ENCODE measurements at places on chromosomes 1 and 21. TPM values are rescaled to one million over a fixed set of nuclear protein-coding genes. Genes with fewer than 3 reads are reported as not detected.
A peak's percentile ranks its signal among the peaks of the same experiment; 100 is the strongest.

DNA sequence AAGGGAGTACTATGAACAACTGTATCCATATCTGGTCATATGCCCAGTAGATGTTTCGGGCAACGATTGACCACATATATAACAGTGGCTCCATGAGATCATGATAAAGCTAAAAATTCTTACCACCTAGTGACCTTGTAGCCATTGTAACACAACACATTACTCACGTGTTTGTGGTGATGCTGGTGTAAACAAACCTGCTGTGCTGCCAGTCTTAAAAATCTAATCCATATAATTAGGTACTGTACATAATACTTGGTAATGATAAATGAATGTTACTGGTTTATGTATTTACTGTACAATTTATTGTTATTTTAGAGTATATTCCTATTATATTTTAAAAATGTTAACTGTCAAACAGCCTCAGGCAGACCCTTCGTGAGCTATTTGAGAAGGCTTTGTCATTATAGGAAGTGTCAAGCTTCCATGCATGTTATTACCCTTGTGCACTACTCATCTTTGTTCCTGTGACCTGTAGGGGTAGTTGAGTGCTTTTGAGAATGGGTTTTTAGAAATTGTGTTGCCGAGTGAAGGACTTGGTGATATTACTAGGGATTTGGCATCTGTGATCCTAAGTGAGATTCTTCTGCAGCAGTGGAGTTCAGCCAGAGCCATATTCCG lies 23.6 kb downstream of the DIP2A start:
- no peak overlapping the region for H3K27ac ChIP-seq
- no peak for DNase-seq
- H3K4me3 ChIP-seq: no peak overlapping the region

DNA sequence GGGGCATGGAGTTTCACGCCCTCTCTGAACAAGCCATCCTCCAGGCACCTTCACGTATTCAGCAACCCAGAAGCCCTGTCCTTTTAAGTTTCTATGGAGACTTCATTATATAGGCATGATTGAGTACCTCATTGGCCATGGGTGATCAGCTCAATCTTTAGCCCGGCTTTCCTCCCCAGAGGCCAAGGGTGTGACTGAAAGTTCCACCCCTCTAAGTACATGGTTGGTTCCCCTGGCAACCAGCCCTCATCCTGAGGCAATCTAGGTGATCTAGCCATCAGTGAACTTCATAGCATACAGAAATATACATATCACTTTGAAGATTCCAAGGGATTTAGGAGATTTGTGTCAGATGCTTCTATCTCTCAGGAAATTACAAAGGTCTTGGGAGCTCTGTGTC lies 21.3 kb upstream of the DHX9 start:
- no peak overlapping the region for H3K27ac ChIP-seq
- no peak overlapping the region for H3K4me3 ChIP-seq
- no peaks in the 10 kb centered on the region for H3K27me3 ChIP-seq
- peaks cover 22% of the 10 kb centered on the region for H3K36me3 ChIP-seq
- DNase-seq: no peak
- no peaks in the 10 kb centered on the region for H3K4me1 ChIP-seq

DNA sequence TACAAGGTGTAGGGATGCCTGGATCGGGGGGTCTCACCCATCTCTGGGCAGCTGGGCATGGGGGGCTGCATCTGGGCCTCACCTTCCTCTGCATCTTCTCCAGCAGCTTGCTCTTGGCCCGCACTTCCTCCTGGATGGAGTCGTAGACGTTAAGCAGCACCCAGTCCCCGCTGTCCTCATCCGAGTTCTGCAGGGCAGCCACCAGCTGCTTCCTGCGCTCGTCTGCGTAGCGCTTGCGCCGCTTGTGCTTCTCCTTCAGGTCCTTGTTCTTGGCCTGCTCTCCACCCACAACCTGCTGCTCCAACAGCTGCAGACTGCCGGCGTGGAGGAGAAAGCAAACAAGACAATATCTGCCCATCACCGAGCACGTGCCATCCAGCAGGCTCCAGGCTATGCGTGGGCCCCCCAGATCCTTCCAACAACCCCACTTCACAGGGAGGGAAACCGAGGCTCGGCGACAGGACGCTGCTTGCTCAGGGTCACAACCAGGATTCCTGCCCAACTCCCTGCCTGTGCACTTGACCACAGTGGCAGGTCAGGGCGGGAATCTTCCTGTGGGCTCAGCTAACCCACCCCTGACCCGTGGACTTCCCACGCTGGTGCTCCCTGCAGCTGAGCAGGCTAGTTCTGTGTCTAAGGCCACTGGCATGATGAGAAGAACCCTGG lies 21.5 kb upstream of the DDOST start:
- DNase-seq: no peak
- no peaks in the 10 kb centered on the region for H3K36me3 ChIP-seq
- H3K4me1 ChIP-seq: no peaks in the 10 kb centered on the region

DNA sequence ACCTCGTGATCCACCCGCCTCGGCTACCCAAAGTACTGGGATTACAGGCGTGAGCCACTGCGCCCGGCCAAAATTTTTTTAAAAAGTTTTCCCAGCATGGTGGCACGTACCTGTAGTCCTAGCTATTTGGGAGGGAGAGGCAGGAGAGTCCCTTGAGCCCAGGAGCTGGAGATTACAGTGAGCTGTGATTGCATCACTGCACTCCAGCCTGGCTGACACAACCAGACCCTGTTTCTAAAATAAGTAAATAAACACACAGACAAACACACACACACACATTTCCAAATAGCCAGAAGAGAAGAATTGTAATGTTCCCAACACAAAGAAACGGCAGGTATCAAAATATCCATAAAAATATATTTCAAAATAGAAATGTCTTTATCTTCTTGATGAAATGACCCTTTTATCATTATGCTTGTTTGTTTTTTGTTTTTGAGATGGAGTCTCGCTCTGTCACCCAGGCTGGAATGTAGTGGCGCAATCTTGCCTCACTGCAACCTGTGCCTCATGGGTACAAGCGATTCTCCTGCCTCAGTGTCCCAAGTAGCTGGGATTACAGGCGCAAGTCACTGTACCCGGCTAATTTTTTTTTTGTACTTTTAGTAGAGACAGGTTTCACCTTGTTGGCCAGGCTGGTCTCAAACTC lies 9.3 kb downstream of the HES2 start:
- no peak for DNase-seq
- H3K27me3 ChIP-seq: peaks cover 50% of the 10 kb centered on the region
- no peak overlapping the region for H3K27ac ChIP-seq
- no peaks in the 10 kb centered on the region for H3K36me3 ChIP-seq
- H3K4me3 ChIP-seq: no peak overlapping the region

DNA sequence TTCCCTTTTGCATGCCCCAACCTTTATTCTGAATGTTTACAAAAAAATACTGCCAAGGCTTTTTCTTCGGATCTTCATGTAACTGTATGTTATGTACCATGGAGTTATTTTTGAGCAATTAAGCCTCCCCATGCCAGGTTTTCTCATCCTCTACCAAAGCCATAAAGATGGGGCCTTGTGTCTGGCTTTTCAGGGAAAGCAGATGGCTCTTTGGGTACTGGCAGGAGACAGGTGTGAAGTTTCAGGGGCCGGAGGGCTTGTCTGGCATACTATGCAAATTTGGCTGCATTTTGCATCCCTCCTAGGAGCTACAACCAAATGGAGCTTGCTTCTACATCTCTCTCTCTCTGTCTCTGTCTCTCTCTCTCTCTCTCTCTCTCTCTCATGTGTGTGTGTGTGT lies 28.1 kb upstream of the PLXNA2 start:
- no peaks in the 10 kb centered on the region for H3K36me3 ChIP-seq
- H3K27ac ChIP-seq: no peak overlapping the region
- no peaks in the 10 kb centered on the region for H3K4me1 ChIP-seq
- no peak overlapping the region for H3K4me3 ChIP-seq
- H3K27me3 ChIP-seq: peaks cover 84% of the 10 kb centered on the region

DNA sequence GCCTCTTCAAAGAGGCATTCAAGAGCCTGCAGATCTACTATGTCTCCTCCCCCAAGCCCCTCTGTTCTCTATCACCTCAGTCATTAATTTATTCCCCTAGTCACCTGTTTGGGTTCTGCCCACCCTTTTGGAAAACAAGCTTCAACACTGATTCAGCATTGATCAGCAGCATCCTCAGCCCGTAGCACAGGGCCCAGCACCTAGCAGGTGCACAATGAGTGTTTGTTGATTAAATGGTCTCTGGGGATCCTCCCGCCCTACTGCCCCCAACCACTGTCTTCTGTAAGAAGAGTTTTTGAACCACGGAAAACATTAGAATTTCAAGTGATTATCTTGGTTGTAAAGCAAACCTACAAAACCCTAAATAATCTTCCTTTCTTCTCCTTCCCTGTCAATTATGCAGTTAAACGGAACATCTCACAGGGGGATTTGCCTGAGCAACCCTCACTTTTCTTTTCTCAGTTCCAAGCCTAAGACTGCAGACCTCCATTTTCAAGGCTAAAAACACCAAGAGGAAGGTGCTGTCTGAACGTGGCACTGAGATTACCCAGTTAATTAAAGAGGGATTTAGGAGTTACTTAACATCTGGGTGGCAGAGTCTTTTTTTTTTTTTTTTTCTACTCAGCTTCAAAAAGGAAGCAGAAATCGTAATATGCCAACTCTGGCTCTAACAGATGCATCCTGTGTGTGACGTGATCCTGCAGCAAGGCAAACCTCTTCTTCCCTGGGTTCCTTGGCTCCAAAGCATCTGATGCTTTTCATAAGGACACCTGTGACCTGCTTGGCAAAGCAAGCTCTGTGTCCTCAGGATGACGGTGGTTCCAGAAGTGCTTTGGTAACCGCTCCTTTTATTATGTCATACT lies 163.0 kb downstream of the KAZN start:
- H3K36me3 ChIP-seq: no peaks in the 10 kb centered on the region
- H3K27ac ChIP-seq: no peak overlapping the region
- peaks cover 23% of the 10 kb centered on the region for H3K27me3 ChIP-seq
- no peak for DNase-seq
- H3K4me1 ChIP-seq: no peaks in the 10 kb centered on the region
- no peak overlapping the region for H3K4me3 ChIP-seq

DNA sequence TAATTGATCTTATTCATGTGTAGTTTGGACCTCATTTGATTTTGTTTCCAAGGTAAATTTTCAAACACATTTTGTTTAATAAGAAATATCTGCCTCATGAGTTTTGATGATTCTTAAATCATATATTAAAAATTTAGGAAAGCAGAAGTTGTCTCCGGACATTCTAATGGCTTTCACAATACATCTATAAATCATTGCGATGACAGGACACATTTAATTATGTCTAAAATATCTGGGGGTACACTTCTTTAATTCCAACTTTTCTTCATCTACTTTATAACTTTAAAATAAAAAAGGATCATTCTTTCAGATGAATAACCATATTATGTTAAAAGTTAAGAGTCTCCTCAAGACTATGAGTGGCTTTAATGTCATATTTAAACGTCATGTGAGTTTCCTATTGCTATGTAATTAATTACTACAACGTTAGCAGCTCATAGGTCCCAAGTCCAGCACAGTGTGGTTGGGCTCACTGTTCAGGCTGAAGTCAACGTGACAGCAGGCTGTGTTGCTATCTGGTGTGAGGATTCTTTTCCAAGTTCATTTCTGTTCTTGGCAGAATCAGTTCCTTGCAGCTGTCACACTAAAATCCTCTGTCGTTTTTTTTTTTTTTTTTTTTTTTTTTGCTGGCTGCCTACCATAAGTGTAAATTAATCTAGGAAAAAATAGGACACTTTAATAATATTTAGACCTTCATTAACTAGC lies 893.5 kb downstream of the LTN1 start:
- H3K36me3 ChIP-seq: no peaks in the 10 kb centered on the region
- H3K27ac ChIP-seq: no peak overlapping the region
- no peak overlapping the region for H3K4me3 ChIP-seq
- H3K27me3 ChIP-seq: no peaks in the 10 kb centered on the region
- H3K4me1 ChIP-seq: peaks cover 4% of the 10 kb centered on the region

DNA sequence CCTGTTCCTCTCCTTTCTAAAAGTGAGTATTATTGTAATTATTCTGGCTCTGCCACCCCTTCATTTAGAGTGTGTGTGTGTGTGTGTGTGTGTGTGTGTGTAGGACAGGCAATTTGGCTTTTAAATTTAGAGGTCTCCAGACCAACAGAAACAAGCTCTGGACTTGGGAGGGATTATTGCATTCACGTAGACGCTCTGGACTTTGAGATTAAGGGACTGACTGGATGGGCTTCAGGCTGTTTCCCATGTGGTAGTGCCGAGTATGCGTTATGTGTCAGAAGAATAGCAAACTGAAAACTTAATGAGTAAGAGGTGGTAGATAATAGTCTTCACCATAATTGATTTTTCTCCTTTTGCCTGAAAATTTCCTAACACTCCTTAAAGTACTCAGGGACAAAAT lies 281.9 kb downstream of the USP25 start:
- H3K4me3 ChIP-seq: no peak overlapping the region
- no peak for DNase-seq
- peaks cover 1% of the 10 kb centered on the region for H3K4me1 ChIP-seq

DNA sequence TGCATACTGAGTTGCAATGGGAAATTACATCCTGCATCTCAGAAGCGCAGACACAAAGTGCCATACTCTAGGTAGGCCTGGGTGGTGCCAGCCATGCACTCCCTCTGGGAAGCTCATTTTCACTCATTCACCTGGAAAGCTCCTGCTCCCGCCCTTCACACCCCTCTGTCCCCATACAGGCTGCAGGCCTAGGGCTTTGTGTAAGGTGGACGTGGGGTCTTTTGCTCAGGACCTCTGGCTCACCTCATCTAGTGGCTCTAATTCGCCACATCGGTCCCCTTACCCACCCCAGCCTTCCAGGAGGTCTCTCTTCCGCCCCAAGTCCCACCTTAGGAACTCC lies 751 bp downstream of the MRPS15 start:
- peak overlapping the region; percentile 98 for H3K27ac ChIP-seq
- peaks cover 25% of the 10 kb centered on the region for H3K4me1 ChIP-seq
- no peaks in the 10 kb centered on the region for H3K27me3 ChIP-seq

- H3K27me3 ChIP-seq: no peaks in the 10 kb centered on the region
- H3K36me3 ChIP-seq: peaks cover 3% of the 10 kb centered on the region
- no peak overlapping the region for H3K27ac ChIP-seq
These were observed 171.5 kb upstream of the TMEM51 start for GRCh38 chr1:14982029-14982428.

GRCh38 chr1:87852410-87853161 lies 523.9 kb downstream of the LMO4 start:
- H3K4me3 ChIP-seq: no peak overlapping the region
- H3K27ac ChIP-seq: no peak overlapping the region
- peaks cover 3% of the 10 kb centered on the region for H3K27me3 ChIP-seq

DNA sequence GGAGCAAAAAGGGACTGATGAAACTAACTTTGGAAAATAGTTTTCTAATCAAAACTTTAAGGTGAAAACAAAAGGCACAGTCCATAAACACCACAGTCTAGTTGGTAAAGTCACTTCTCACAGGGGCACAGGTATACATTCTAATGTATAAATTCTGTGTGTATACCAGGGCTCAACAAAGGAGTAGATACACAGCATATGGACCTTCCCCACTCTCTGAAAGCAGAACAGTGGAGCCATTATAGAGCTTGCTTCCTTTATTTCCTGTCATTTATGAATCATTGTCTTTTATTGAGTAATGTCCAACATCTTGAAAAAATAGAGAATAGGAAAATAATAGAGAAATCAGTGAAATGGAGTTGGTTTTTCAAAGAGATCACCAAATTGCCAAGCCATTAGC lies 746.5 kb upstream of the CHRM3 start:
- no peak overlapping the region for H3K4me3 ChIP-seq
- H3K27ac ChIP-seq: no peak overlapping the region
- H3K4me1 ChIP-seq: no peaks in the 10 kb centered on the region
- no peaks in the 10 kb centered on the region for H3K27me3 ChIP-seq
- H3K36me3 ChIP-seq: no peaks in the 10 kb centered on the region

Gene CFAP298
- total RNA-seq: 35.6 TPM

Gene CNKSR1
- 1.1 TPM for total RNA-seq

Gene ZNF683
- total RNA-seq: not detected

Gene LENEP
- not detected for total RNA-seq

Gene CLCA2
- not detected for total RNA-seq

Measured in osteocyte (in vitro differentiated cells).